ENCODE measurements at places on chromosomes 12 and 14. TPM values are rescaled to one million over a fixed set of nuclear protein-coding genes. Genes with fewer than 3 reads are reported as not detected.

DNA sequence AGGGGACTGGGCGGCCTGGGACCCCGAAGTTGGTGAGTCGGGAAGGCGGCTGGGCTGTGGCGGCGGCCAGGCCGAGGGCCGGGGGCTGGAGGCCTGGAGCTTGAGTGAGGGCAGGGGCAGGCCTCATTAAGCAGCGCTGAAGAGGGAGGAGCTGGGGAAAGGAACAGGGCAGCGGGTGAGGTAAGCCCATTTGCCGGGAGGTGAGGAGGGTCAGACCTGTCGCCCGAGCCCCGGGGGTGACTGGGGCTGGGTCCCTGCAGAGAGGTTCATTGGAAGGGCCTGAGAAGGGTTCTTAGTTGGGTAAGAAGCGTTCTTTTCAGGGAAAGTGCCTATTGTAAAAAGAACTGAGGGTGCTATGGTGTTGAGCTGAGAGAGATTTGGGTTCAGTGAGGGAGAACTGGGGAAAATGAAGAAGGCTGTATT, 441 bp downstream of the RAB5B start:
- no peak for DNase-seq

DNA sequence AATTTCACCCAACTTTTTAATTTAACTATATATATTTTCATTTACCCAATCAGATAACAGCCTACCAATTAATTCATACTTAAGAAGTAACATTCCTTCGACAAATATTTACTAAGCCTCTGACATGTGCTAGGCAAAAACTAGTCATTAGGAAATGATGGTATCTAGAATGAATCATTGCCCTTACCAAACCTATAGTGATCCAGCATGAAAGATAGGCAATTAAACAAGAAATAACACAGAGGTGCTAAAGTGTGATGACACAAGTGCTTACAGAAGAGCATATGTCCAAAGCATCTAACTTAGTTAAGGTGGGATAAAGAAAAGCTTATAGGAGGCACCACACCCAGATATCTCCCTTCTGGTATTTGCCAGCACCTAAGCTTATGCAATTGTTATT, 166.5 kb upstream of the RASSF8 start:
- no peak for DNase-seq

DNA sequence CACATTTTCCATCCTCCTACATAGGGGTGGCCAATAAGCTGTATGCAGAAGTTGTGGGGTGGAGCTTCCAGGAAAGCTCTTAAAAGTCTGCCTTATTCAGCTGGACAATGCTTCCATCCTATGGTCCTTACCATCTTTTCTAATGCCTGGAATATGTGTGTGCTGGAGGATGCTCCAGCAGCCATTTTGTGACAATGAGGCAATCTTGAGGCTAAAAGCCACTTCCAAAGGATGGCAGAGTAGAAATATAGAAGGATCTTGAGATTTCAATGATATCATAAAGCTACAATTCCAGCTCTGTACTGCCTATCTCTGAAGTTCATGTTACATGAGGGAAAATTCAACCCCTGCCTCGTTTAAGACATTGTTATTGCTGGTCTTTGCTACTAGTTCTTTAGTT, 95.7 kb downstream of the APAF1 start:
- no peak for DNase-seq

- DNase-seq, result no peak
Measured at GRCh38 chr12:77724367-77724957, 106.2 kb upstream of the NAV3 start.

Gene SCN8A
- total RNA-seq, result 0.34 TPM
